ENCODE measurements at places on chromosomes 4 and X. TPM values are rescaled to one million over a fixed set of nuclear protein-coding genes. Genes with fewer than 3 reads are reported as not detected.

DNA sequence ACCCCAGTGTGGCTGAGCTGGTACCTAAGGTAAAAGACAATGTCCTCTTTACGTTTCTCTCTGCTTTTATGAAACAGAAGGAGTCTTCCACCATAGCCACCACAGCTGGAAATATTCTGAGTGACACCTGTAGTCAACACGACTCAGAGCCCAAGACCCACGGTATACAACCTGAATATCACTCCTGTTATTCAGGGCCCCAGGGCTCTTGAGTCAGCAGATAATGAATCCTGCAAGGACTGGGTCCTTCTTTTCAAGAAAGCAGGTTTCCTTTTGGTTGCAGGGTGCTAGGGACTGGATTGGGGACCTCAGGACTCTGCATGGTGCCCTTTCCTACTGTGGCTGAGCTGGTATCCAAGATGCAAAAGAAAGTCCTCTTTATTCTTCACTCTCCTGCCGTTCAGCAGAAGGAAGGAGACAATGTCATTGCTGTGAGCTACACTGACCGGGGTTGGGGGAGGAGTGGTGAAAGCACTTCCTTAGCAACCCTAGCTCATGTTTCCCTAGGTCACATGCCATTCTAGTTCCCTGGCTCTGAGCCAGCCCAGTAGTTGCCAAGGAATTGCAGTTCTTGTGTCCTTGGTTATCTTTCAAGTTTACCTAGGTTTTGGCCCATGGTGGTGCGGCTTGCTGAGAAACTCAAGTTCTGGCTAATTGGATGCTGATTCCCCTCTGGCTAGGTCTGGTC is 23.7 kb upstream of the UNC5C start:
- DNase-seq: no peak

The TRIML1 gene
- total RNA-seq: not detected

DNA sequence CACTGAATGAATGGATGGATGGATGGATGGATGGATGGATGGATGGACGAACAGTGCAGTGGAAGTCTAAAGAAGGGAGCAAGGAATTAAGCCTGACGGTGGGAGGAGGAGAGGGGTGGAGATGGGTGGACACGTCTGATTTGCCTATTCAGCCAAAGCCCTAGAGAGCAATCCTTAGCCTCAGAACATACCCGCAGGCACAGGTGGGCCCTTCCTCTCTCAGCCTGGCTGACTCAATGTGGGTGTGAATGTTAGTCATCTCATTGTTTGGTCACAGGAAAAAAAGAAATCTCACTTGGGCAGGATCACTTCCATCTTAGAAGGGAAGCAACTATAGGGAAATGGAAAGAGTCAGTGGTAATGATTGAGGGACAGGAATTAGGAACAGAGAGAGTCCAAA is 165.9 kb downstream of the PJA1 start:
- DNase-seq: no peak

The TSPAN7 gene
- total RNA-seq: 8.1 TPM

DNA sequence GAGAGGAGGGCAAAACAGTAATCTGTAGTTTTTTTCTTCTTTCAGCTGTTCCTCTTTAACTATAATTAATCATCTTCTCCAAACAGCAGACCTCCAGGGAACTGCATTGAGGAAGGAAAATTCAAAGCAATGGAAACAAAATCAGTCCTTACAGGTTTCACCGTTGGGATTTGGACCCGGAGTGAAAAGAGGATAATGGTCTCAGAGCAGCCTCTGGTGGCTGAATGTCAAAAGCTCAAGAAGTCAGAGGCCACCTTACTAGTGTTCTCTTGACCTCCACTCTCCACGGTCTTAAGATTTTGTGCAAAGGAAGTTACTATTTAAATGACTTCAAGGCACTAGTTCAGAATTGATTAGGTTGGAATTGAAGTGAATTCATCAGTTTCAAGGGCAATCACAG is 16.0 kb upstream of the MID1 start:
- peak; percentile 45 for DNase-seq

The NOCT gene
- total RNA-seq: 5.1 TPM

- no peak for DNase-seq
Observed at GRCh38 chrX:71184092-71184491, 38.9 kb upstream of the GJB1 start.

- no peak for DNase-seq
Observed at GRCh38 chr4:140556372-140557085, 12.2 kb downstream of the UCP1 start.
